ENCODE measurements at places on chromosomes 4 and X.

DNA sequence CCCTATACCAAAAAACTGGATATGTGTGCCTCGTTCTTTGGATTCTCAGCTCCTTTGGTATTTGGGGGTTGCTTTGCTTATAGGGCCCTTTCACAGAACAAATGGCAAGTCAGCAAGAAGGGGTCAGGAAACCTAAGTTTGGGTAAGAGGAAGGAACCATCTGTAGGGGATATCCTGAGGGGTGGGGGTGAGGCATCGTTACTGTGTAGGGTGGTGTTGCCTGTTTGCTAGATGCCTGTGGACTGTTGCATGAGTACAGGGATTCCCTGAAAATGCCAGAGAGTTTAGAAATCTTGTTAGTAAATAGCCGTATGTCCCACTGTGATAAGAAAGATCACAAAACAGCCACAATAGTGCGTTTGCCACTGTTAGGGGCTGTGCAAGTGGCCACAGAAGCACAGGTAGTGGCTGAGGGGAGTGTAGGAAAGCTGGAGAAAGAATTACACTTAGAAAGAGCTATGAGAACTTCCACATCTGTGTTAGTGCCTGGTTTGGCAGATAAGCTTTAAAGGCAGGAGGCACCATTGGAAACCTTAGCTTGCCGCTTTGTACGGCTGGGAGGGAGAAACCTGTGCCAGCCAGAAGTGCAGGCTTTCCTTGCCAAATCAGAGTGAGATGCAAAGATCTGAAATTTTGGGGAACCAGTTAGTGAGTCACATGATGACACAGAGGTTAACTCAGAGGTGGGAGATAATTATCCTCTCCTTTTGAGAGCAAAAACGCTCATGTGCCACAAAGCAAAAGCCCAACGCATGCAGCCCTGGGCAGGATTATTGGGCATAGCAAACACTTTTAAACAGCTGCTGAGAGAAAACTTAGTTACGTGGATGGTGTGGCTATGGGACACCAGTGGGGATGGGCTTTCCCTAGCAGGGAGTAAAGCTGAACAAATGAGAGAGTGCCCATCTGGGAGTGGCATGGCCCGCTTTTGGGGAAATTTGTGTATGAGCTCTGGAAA lies 343.7 kb downstream of the ARAP2 start:
- no peak for DNase-seq

GRCh38 chr4:81651243-81651899 lies 179.7 kb upstream of the RASGEF1B start:
- no peak for DNase-seq

- no peak for DNase-seq
These were observed 267.2 kb downstream of the MAPK10 start for GRCh38 chr4:86092684-86093083.

GRCh38 chr4:120491481-120491880 lies 424.8 kb upstream of the MAD2L1 start:
- no peak for DNase-seq

DNA sequence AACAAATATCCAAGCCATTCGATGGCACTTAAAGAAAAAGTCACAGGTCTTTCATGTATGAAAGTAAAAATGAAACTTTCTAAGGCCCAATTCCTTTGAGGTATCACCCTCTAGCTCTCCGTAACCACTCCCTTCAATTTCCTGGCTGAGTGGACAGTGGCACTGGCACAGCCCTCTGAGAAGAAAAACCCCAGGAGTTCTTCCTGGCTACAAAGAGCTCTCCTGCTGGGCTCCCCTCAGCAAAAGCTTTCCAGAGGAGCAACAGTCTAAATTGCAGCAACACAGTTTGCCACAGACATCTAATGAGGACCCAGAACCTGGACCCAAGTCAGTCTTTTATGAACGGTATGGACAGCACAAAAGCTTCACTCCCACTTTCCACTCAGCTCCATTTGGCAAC lies 71.8 kb downstream of the FUNDC1 start:
- DNase-seq, result no peak

DNA sequence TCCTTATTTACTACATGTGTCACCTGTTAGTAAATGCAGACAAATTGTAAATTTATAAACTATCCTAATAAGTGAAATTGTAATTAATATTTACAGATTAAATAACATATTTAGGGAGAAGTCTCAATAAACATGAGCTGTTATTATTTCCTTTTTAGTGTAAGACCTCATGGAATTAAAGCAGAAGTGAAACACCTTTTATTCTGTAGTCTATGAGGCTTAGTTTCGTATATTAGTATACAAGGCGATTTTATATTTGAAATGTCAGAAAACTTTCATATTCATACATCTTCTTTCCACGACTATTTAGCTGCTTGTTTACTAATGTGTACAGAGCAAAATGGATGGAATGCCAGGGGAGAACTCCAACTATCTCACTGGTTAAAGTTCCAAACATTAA lies 414.4 kb downstream of the ARHGAP24 start:
- DNase-seq, result no peak

GRCh38 chrX:56618323-56618722 lies 54.9 kb downstream of the UBQLN2 start:
- no peak for DNase-seq

DNA sequence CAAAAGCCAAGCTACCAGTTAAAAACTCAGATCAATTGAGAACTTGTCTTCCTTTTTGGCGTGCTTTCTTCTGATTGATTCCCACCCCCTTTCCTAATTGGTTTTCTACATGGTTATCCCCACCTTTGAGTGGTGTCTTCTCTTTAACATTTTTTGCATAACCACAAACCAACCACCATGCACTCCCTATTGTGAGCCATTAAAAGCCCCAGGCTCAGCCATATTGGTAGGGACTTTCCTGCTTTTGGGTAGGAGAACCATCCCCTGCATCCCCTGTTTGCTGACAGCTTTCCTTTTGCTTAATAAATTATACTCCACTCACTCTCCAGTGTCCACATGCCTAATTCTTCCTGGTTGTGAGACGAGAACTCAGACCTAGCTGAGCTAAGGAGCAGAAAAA lies 1651.4 kb upstream of the IGFBP7 start:
- DNase-seq, result no peak

GRCh38 chr4:3437582-3437936 lies 4.2 kb upstream of the HGFAC start:
- DNase-seq, result no peak

DNA sequence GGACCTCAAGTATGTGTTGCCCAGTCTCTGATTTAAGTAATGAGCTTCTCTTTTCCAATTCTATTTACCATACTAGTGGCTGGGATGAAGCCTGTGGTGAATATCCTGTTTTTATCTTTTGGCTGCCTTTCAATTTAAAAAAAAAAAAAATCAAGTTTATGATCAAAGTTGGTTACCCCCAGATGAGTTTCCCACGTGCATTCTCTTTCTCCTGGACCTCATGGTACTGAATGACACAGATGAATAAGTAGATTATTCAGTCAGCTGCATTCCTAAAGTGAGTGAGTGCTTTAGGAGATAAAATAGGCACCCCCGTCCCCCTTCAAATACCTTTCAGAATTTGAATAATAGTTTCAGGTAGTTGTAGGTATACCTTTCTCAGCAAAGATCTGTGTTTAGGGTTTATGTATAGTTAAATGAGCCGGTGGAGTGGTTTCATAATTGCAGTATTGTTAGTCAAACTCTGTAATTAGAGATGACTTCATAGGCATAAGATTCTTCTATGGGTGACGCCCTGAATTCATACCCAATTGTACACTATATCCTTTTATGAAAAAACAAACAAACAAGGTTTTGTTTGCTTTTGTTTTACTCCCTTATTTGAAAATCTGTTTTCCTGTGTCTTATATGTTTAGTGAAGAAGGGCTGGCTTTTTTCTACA lies 41.9 kb downstream of the PLS3 start:
- no peak for DNase-seq

GRCh38 chrX:108245462-108245861 lies 153.9 kb downstream of the ATG4A start:
- no peak for DNase-seq

GRCh38 chrX:50889582-50889981 lies 21.0 kb upstream of the BMP15 start:
- no peak for DNase-seq

GRCh38 chr4:7048642-7049041 lies 5.5 kb downstream of the TADA2B start:
- DNase-seq, result no peak

DNA sequence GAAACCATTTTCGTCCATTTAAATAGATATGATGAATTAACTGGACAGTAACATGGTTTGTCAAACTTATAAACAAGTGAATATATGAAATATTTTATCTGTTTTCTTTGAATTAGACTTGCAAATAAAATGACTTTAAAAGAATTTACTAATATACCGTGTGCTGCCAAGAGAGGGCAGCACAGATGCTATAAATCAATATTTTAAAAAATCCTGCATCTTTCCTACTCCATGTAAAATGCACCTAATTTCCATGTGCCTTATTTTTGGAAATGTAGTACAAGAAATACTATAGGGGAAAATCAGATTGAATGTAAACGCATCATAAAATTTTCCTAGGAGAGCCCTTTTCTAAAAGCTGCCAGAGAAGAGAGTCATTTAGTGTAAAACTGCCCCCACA lies 62.2 kb downstream of the PRKX start:
- no peak for DNase-seq

DNA sequence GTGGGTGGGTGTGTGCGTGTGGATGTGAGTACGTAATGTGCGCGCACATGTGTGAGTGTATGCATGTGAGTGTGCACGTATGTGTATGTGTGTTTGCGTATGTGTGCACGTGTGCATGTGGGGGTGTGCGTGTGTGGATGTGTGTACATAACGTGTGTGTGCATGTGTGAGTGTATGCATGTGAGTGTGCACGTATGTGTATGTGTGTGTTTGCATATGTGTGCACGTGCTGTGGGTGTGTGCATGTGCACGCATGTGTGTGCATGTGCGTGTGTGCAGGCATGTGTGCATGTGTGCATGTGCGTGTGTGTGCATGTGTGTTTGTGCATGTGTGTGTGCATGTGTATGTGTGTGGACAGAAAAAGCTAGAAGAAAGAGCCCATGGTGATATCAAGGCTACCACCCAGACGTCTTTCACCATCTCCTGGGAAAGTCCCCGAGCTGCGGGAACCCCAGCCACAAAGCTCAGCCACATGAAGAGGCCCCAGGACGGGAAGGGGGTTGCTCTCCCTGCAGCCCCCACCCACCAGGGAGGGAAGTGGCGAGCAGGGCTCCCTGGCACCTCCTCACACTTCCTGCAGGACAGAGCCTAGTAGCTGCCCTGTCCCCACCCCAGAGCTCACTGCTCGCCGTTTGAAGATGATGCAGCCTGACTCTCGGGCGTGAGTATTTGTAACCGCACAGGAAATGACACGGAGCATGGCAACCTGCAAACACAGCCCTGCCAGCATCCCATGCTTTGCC lies 108.3 kb downstream of the DCTD start:
- peak; percentile 4 for DNase-seq

GRCh38 chrX:19990151-19990555 lies 708 bp downstream of the BCLAF3 start:
- DNase-seq, result no peak

DNA sequence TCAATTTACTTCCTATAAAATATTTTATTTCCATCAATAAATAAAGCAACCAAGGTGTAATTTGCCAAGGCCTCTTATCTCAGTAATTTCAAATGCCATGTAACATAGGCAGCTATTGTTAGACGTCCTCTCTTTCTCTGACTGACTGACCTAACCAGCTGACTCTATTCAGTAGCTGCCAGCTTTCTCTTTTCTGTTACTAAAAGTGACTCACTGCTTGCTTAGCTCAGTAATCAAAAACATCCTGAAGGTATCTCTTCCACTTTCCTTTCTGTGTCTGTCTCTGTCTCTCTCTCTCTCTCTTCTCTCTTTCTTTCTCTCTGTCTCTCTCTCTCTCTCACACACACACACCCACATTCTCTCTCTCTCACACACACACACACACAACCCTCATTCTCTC lies 134.2 kb downstream of the SPOCK3 start:
- no peak for DNase-seq

- DNase-seq, result peak; percentile 0
These were observed 128.5 kb upstream of the ARX start for GRCh38 chrX:25144043-25144940.

DNA sequence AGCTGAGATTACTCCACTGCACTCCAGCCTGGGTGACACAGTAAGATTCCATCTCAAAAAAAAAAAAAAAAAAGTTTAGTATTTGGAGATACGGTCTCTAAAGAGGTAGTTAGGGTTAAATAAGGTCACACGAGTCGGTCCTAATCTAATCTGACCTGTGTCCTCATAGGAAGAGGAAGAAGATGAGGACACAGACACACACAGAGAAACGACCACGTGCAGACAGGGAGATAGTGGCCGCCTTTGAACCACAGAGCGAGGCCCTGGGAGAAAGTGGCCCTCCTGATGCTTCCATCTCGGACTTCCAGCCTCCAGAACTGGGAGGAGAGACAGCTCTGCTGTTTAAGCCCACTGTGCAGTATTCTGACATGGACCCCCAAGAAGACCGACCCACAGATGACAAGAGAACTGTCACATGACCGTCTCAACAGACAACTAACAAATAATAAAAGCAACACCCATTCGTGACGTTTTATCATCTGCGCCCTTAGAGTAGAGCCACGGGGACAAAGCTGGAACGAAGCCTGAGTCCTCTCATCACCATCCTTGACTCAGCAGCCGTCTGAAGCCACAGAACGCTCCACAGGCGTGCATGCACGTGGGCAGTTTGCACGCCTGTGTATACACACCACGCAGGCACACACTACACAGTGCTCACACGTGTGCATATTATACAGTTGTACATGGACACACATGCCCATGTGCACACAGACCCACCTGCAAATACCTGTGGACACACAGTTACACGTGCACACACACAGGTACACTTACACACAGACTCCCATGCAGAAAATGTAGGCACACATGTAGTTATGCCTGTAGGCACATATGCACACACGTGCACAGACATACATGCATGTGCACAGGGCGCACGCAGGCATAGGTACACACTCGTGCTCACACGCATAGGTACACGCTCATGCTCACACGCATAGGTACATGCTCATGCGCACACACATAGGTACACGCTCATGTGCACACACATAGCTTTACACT lies 51.7 kb downstream of the FAM53A start:
- DNase-seq, result no peak

GRCh38 chr4:159353422-159354116 lies 250.7 kb downstream of the RAPGEF2 start:
- no peak for DNase-seq

GRCh38 chr4:138053641-138054301 lies 188.4 kb downstream of the SLC7A11 start:
- no peak for DNase-seq

DNA sequence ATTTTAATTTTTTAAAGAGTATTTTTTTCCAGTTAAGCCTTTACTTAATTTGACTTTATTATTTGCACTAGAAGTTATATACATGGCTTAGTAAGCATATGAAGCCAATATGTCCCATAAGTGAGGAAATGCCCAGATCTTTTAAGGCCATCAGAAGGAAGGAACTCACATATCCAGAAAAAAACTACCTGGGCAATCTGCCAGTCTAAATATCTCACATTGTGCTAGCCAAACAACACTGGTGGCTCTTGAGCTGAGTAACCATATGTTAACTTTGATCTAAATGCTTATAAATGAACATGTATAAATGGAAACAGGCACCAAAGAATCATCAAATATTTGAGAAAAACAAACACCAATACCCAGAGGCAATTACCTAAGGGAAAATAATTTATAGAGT lies 138.6 kb upstream of the APOOL start:
- DNase-seq, result no peak
